ENCODE measurements at places on chromosomes 7 and 10.

DNA sequence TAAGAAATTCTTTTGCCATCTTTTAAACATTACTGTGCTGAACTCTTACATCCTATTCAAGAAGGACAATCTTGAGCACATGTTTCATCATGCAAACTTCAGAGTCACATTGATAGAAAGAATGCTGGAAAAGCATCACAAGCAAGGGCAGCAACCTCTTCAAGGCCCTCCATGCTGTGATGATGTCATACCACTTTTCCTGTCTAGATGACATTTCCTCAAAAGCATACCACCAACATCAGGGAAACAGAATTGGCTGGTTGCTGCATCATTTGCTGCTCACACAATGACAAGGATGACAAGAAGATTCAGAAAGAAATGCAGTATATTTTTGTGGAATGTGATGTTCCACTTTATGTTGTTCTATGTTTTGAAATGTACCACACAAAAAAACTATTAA, 37.6 kb downstream of the CYP2C8 start:
- DNase-seq: no peak

- no peak for DNase-seq
Measured at GRCh38 chr10:3803927-3804741, 19.1 kb upstream of the KLF6 start.

GRCh38 chr10:101932183-101932582, 88.6 kb upstream of the KCNIP2 start:
- DNase-seq: no peak

DNA sequence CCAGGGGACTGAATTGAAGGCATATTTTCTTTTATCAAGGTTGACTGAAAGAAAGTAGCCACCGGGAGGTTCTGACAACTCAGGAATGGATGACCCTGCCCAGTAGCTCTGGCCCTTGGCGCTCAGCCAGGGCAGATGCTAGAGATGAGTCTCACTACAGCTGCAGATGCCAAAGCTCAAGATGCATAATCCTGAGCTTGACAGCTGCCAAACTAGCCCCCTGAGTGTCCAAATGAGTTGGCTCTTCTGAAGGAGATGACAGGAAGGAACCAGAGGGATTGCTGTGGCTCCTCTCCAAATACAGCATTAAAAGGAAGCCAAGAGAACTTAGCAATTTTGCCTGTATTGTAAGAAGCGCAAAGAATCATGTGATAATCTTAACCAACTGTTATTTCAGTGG, 78.4 kb downstream of the NXPH1 start:
- no peak for DNase-seq

- no peak for DNase-seq
Measured at GRCh38 chr7:106610996-106611886, 49.7 kb downstream of the CCDC71L start.

DNA sequence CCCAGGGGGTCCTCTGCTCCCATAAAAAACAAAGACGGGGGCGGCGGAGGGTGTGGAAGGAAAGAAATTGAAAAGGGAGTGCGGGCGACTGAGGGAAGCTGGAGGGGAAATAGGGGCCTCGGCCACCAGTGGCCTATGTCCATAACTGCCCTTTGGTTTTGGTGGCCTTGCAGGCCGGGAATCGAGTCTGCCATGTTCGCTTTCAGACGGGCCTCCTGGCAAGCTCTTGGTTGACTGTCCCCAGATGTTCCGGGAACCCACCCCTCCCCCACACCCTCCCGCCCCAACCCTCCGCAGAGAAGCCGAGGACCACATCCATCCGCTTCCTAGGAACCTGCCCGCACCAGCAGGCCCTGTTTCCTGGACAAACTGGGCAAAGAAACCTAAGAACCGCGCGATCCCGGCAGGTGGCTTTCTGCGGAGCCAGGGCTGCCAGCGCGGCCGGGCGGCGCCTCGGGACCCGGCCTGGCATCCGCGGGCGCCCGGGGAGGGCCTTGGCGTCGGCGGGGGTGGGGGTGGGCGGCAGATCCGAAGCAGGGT, 20.0 kb upstream of the GATA3 start:
- DNase-seq: no peak
